ENCODE measurements at places on chromosomes 13 and 19. TPM values are rescaled to one million over a fixed set of nuclear protein-coding genes. Genes with fewer than 3 reads are reported as not detected.

SPTBN4 gene
- 19.2 TPM for total RNA-seq

FOXA3 gene
- not detected for total RNA-seq

MARCHF2 gene
- 151 TPM for total RNA-seq

ATP8A2 gene
- 0.30 TPM for total RNA-seq

RXFP2 gene
- not detected for total RNA-seq

RFPL4A gene
- total RNA-seq: not detected

MEDAG gene
- total RNA-seq: 123 TPM

NXNL1 gene
- not detected for total RNA-seq

MAP2K2 gene
- 80.2 TPM for total RNA-seq

DNA sequence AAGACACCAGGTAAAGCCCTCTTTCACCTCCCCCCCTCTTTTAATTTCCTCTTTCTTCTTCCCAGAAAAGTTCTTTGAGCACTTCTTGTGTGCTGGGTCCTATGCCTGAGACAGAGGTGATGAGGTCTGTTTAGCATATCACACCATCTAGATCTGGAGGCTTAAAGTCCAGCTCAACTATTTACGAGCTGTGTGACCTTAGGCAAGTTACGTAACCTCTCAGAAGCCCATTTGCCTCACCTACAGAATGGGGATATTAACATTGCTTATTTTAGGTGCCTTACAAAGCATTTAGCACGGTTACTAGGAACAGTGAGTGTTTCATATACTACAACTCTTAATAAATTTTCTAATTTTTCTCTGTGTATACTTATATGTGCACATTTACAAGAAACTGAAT, 47.7 kb downstream of the ADGRE1 start:
- no peak overlapping the region for H3K27ac ChIP-seq
- H3K4me3 ChIP-seq: no peak overlapping the region
- DNase-seq: no peak
- no peaks in the 10 kb centered on the region for H3K27me3 ChIP-seq
- no peaks in the 10 kb centered on the region for H3K36me3 ChIP-seq

DNA sequence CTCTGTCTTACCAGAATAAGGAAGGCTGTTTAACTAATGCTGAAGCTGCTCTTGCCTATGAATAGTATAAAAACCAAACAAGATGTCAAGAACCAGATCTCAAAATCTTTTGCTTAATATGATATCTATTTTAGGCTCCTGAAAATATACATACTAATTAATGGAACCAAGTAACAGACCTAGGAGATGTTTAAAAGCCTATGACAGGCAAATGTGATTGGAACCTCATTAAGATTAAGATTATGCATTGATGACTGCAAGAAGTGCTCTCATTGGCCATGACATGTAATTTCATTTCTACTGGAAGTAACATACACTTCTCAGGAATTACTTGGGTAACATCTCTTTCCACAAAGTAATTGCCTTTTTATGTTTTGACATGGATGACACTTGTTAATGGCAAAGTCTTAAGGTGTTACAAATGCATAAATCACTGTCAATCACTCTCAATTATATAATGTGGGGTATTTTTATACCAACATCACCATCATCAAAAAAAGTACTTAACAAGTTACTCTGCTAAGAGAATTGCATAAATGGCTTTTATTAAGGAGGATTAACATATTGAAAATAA, 326.9 kb upstream of the MIR17HG start:
- no peaks in the 10 kb centered on the region for H3K27me3 ChIP-seq
- H3K36me3 ChIP-seq: no peaks in the 10 kb centered on the region
- no peak for DNase-seq
- no peaks in the 10 kb centered on the region for H3K4me1 ChIP-seq
- H3K27ac ChIP-seq: no peak overlapping the region

DNA sequence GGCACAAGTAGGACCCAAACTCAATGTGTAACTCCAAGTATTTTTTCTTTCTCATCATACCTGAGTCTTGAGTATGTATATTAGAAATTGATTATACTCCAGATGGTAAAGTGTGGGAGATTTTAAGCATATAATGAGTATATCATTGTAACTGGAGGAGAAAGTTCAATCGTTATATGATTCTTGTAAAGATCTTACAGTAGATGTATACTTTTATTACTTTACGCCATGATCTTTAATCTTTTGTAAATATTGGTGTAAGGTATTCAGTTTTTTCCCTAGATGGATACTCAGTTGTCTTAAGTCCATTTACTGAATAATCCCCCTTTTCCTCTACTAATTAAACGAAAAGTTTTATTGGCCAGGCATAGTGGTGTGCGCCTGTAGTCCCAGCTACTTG, 25.2 kb downstream of the PAN3 start:
- no peaks in the 10 kb centered on the region for H3K27me3 ChIP-seq
- no peak overlapping the region for H3K4me3 ChIP-seq
- no peak for DNase-seq
- H3K4me1 ChIP-seq: peaks cover 12% of the 10 kb centered on the region
- no peak overlapping the region for H3K27ac ChIP-seq
- H3K36me3 ChIP-seq: no peaks in the 10 kb centered on the region

DNA sequence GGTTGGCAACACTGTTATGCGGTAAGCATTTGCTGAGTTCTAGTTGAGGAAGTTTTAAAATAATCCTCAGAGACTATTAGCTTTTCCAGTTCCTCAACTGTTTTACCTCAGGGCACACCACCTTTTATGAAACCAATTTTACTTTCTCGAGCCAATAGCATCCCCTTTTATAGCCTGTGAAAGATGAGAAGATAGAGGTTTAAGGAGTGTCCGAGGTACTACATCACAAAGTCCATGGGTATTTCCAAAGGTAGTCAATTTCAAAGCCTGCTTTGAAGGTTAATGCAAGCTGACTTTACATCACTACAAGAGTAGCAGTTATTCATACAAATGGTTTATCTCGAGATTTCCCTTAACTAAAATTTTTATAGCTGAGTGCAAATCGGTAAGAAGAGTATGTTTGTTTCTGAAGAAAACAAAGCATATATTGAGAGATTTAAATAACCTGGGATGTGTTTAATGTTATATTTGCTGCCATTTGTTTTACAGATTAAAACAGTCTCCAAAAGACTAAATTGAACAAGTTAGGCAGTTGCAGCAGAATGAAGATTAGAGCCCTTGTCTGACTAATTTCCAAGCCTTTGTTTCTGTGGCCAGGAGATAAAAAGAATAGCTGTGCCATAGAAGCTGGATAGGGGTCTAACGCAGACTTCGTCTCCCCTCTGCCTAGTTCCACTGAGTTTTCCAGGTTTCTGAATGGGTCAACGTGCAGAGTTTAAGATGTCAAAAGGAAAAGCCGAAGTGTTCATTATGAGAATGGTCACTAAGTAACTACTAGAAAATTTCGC, 74.7 kb upstream of the TRPC4 start:
- no peaks in the 10 kb centered on the region for H3K36me3 ChIP-seq
- H3K27ac ChIP-seq: no peak overlapping the region
- no peaks in the 10 kb centered on the region for H3K27me3 ChIP-seq
- H3K4me1 ChIP-seq: no peaks in the 10 kb centered on the region

DNA sequence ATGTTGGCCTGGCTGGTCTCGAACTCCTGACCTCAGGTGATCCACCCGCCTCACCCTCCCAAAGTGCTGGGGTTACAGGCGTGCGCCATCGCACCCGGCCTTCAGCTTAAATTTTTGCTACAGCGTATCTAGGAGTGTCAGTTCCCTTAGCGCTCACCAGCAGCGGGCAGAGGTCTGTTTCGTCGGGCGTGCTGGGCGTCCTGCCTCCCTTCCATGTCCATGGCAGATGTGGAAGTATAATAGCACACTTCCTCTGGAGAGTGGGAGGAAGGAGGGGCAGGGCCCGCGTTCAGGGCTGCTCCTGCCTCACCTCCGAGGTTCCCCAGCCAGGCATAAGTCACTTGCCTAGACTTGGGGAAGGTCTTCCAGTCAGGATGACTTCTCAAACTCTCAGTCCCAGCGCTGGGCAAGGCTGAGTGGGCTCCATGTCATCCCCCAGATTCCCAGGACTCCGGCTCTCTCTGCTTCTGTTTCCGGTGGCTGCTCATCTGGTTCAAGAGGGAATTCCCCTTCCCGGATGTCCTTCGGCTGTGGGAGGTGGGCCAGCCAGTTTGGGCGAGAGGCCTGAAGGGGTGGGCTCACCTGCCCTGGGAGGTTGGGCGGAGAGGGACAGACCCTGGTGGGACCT, 9.5 kb downstream of the IL4I1 start:
- no peak for DNase-seq
- no peaks in the 10 kb centered on the region for H3K4me1 ChIP-seq
- H3K36me3 ChIP-seq: peaks cover 9% of the 10 kb centered on the region
- H3K4me3 ChIP-seq: no peak overlapping the region
- H3K27ac ChIP-seq: no peak overlapping the region
- H3K27me3 ChIP-seq: no peaks in the 10 kb centered on the region

- no peak overlapping the region for H3K27ac ChIP-seq
- no peak overlapping the region for H3K4me3 ChIP-seq
- H3K36me3 ChIP-seq: no peaks in the 10 kb centered on the region
Observed at GRCh38 chr19:9808855-9809824, 9.7 kb downstream of the FBXL12 start.

DNA sequence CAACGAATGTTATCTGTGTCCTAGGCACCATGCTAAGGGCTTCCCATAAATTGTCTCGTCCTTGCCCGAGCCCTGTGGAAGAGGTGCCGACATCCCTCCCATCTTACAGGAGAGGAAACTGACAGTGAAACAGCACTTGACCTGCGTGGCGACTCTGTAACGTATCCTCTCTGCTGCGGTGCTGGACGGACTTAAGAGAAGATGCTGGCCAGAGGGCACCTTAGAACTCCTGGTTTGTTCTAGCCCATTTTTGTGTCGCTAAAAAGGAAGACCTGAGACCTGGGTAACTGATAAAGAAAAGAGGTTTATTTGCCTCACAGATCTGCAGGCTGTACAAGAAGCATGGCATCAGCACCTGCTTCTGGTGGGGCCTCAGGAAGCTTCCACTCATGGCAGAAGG, 68.6 kb downstream of the KCTD15 start:
- no peak overlapping the region for H3K4me3 ChIP-seq
- no peak overlapping the region for H3K27ac ChIP-seq
- DNase-seq: no peak
- no peaks in the 10 kb centered on the region for H3K4me1 ChIP-seq

GRCh38 chr13:20241593-20241992, 9.5 kb upstream of the GJB6 start:
- DNase-seq: no peak
- H3K4me3 ChIP-seq: no peak overlapping the region
- H3K27me3 ChIP-seq: no peaks in the 10 kb centered on the region

DNA sequence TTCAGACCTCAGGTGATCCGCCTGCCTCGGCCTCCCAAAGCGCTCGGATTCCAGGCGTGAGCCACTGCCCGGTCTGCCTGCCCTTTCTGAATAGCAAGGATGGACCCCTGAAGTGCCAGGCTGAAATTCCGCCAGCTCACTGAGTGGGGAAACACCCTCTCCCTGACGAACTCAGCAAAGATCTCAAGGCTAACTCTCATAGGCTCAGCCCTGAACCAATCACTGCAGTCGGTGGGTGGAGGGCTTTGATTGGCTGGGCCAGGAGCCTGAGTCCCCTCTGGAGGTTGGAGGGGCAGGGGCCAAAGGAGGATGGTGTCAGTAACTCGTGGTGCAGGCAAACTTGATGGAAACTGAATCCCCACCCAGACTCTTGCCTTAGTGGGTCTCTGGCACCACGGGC, 11.2 kb upstream of the COMP start:
- H3K36me3 ChIP-seq: no peaks in the 10 kb centered on the region
- H3K4me1 ChIP-seq: no peaks in the 10 kb centered on the region
- no peak for DNase-seq
- H3K27me3 ChIP-seq: peaks cover 38% of the 10 kb centered on the region

DNA sequence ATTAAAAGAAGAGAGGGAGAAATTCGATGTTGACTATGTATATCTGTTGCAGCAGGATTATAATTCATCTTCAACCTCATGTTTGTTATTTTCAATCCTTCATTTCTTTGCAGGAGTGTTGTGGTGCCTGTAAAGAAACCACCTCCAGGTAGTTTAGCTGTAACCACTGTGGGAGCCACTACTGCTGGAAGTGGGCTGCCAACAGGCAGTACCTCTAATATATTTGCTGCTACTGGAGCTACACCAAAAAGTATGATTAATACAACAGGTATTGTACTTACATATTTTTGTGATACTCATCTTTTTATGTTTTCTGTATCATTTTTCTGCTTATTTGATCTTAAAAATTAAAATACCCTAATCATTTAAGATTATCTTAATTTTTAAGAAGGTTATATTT, 266.5 kb downstream of the NBEA start:
- DNase-seq: no peak
- H3K4me3 ChIP-seq: no peak overlapping the region

Data from tibial nerve (tissue), 4 donors.